ENCODE measurements at places on chromosomes 11 and 22. TPM values are rescaled to one million over a fixed set of nuclear protein-coding genes. Genes with fewer than 3 reads are reported as not detected.

Gene TMPRSS13
- total RNA-seq: not detected

Gene IGSF22
- 0.39 TPM for total RNA-seq

Gene DCHS1
- 9.3 TPM for total RNA-seq

DNA sequence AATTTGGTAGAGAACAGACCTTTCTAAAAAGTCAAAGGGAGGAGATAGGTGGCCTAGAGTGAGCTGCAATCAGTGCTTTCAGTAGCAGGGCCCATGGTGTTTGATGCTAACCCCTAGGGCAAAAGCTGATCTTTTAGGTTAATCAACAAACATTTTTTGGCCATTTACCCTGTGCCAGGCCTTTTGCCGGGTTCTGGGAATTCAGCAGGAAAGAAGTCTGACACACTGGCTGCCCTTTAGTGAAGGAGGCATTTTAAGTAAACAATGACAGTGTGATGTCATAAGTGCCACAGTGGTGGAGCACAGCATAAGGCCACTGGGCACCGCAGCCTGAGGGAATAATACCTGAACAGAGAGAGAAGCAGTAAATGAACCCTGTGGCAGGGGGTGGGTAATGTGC is 29.0 kb downstream of the C22orf31 start:
- H3K4me3 ChIP-seq: no peak overlapping the region
- peaks cover 20% of the 10 kb centered on the region for H3K4me1 ChIP-seq
- no peak for DNase-seq
- H3K36me3 ChIP-seq: no peaks in the 10 kb centered on the region
- peak overlapping the region; percentile 83 for H3K27ac ChIP-seq
- no peaks in the 10 kb centered on the region for H3K27me3 ChIP-seq

All from right atrium auricular region (tissue), 2 donors.